MG63 (cell line): ENCODE measurements at places on chromosomes 13 and 19.

DNA sequence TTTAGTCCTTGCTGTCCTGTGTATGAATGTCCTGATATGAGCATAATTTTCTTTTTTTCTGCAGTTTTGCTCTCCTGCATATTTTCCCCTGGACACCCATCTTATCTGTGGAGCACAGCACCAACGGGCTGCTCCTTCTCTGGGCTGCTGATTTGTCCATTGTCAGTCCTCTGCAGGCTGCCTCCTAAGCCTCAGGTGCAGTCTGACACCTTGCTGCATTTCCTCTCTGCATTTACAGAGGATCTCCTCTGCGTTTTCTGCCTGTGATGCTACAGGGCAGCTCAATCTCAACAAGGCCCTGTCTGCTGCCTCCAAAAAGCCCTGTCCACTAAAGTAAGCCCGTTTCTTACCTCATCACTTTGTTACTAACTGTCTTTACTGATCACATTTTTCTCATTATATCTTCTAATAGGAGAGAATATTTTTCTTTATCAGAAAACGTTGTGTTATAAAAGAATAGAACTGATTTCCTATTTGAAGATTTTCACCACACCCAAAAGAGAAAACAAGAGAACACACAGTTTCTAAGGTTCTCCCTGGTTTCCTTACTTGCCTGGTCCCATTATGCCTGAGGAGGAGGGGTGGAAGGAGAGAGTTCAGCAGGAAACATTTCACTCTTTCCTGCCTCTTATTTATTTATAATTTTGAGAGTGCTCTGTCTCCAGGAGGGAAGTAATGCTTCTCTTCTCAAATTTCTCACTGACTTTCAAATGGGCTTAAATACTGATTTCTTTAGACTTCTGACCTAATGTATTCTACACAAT is 65.6 kb upstream of the TDRD3 start:
- DNase-seq, result no peak

- DNase-seq, result no peak
These were observed 800.2 kb downstream of the EFNB2 start for GRCh38 chr13:105735281-105735680.

GRCh38 chr13:39655041-39655568 is 357 bp upstream of the COG6 start:
- no peak for DNase-seq

GRCh38 chr19:23312515-23312914 is 62.3 kb upstream of the ZNF724 start:
- no peak for DNase-seq

- DNase-seq, result no peak
These were observed 7.4 kb downstream of the ISYNA1 start for GRCh38 chr19:18430417-18431144.

DNA sequence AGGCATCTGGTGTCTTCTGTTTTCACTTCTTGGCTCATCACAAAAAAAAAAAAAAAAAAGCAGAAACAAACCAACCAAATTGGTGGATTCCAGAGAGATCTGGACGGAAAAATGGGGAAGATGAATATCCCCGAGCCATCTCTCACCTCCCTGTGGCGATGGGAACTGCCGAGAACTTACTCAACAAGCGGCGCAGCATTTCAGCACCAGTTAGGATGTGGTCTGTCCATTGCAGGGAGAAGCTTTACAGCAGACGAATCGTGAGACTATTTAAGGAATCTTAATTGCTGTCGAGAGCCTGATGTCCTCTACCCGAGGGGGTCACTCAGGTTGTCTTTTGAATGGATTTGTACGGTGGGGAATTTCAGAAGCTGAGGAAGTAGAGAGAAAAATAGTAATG is 17.3 kb upstream of the KDM4B start:
- DNase-seq, result no peak

GRCh38 chr19:4228765-4229178 is 551 bp upstream of the EBI3 start:
- DNase-seq, result no peak

- DNase-seq, result no peak
These were observed 855.9 kb upstream of the KLHL1 start for GRCh38 chr13:70964124-70964523.

GRCh38 chr13:45875951-45876350 is 24.4 kb upstream of the SIAH3 start:
- no peak for DNase-seq

DNA sequence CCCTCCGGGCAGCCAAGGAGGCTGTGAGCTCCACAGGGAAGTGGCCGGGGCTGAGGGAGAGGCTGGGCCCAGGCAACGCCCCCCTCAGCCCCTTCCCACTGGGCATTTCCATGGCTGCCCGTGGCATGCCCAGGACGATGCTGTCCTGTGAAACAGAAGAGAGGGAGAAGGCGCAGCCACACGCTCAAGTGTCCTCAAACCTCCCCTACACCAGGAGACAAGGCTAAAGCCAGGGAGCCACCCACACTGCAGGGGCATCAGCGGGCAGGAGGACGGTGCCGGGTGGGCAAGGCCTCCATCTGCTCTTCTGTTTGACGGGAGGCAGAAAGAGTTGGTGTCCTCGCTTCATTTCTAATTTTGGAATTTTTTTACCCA is 14.2 kb upstream of the PROZ start:
- DNase-seq, result no peak

DNA sequence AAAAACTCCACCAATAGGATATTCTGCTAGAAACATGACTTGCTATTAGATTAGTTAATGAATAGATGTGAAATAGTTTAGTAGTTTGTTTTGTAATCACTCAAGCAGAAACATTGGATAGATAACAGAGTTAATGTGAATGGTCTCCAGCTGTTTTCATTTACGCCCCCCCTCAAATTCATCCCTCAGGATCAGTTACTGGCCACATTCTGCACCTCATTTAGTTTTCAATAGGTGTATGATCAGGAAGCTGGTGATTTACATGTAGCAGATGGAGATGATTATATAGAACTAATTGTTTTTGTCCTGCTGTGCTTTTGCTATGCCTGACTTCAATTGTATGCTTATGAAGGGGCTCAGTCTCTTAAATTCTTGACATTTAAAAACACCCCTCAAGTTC is 759.0 kb downstream of the SLITRK6 start:
- DNase-seq, result no peak

GRCh38 chr13:29771247-29771646 is 79.2 kb downstream of the UBL3 start:
- DNase-seq, result no peak

GRCh38 chr13:46307554-46307953 is 79.5 kb downstream of the RUBCNL start:
- DNase-seq, result peak; percentile 20

- DNase-seq, result peak; percentile 75
These were observed at the start of gene KEAP1 for GRCh38 chr19:10503002-10503789. KEAP1 (minus strand) TSS chr19:10503356; CDS start chr19:10500033, 3,323 bp downstream.

GRCh38 chr19:944171-944567 is 18.3 kb downstream of the ARID3A start:
- DNase-seq, result no peak

DNA sequence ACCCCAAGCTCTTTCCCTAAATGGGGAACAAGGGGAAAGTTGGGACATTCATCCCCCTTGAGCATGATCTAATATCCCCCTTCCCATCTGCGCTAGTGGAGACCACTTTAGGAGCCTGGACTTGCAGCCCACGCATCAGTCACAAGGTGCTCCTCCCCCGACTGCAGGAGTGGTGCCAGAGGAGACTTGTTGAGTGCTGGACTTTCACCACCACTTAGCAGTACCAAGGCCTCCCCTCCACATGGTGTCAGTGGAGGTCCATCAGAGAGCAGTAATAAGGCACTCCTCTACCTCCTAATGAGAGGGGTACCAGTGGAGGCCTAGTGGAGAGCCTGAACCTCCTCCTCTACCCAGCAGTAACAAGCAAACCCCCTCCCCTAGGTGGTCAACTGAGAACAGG is 22.5 kb downstream of the CAB39L start:
- no peak for DNase-seq

DNA sequence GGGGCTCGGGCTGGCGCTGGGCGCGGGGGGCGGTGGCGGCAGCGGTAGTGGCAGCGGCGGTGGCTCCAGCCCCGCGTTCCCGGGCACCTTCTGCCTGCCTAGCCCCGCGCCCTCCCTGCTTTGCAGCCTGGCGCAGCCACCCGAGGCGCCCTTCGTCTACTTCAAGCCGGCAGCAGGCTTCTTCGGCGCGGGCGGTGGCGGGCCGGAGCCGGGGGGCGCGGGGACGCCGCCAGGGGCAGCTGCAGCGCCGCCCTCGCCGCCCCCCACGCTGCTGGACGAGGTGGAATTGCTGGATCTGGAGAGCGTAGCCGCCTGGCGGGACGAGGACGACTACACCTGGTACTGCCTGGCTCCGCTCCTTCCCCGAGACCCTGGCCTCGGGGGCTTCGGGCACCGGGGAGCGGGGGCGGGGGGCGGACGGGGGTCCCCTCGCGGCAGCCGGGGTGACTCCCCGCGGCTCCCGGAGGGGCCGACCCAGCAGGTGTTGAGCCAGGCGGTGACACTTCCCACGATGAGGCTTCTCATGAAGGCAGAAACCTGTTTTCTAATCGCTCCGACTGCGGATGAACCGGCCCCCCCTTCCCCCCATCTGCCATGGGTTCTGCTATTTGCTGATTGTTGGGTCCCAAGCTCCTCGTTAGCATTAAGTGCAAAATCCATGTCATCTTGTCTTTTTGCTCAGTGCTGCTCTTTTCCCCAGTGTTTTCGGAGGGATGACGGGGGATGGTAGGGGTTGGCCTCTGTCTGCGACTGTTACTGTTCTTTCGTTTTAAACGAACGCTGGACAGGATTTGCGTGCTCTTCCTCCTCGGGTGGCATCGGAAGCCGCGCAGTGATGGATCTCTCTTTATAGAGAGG is 943 bp downstream of the SLAIN1 start:
- DNase-seq, result no peak

GRCh38 chr13:19763618-19764017 is 19.1 kb downstream of the PSPC1 start:
- DNase-seq, result no peak

DNA sequence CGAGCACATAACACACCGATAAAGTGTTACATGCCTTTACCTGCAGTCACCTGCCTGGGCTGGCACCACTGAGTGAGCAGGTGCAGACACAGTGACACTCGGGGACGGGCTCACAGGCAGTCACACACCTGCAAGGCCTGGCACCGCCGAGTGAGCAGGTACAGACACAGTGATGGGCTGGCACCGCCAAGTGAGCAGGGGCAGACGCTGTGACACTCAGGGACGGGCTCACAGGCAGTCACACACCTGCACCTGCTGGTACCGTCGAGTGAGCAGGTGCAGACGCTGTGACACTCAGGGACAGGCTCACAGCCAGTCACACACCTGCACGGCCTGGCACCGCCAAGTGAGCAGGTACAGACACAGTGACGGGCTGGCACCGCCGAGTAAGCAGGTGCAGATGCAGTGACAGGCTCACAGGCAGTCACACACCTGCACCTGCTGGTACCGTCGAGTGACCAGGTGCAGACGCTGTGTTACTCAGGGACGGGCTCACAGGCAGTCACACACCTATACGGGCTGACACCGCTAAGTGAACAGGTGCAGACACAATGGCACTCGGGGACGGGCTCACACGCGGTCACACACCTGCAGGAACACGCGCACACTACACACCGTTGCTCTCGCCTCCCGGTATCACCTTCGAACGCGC is 470 bp downstream of the ZNF835 start:
- DNase-seq, result no peak

DNA sequence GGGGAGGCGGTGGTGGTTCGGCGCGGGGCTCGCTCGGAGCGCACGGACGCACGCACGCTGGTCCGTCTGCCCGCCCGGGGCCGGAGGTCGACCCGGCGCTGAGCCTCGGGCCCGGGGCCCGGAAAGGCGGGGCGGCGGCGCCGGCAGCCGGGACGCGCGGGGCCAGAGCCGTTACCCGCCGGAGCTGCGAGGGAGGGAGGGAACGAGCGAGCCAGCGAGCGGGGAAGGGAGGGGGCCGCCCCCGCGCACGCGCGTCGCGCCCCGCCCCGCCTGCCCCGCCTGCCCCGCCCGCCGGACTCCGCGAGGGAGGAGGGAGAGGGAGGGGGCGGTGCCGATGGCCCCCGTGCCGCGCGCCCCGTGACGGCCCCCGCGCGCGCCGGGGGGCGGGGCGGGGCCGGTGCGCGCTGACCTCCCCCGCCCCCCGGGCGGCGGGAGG is 15.0 kb downstream of the CIC start:
- DNase-seq, result peak; percentile 87

DNA sequence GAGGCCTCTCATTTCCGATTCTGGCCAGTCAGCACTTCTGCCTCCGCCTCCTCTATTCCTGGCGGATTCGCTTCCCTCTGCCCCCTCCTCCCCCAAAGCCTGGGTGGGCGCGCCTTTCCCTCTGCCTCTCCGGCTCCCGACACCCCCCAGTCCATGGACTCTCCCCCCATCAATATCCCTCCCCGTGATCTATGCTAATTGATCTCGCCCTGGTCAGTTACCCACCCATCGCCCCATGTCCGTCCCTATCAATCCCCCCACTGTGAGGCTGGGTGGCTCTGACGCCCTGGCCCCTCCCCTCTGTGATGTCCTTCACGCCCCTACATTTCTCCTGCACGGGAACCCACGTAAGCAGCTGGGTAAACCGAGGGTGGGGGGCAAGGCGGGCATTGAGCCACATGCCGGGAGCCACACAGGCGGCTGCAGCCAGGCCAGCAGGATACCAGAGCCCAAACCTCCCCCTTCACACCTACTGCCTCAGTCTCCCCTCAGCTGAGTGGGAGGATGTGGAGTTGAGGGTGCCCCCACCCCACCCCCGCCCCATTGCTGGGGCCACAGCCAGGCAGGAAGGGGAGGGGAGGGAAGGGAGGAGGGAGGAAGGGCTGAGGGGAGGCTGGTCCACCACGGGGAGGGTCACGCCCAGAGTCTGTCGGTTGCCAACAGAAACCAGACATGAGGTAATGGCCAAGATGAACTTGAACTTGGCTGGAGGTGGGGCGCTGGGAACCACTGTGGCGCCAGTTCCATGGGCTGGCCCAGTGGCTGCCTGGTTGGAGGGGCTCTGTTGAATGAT is 21.0 kb downstream of the SMIM24 start:
- peak; percentile 43 for DNase-seq

DNA sequence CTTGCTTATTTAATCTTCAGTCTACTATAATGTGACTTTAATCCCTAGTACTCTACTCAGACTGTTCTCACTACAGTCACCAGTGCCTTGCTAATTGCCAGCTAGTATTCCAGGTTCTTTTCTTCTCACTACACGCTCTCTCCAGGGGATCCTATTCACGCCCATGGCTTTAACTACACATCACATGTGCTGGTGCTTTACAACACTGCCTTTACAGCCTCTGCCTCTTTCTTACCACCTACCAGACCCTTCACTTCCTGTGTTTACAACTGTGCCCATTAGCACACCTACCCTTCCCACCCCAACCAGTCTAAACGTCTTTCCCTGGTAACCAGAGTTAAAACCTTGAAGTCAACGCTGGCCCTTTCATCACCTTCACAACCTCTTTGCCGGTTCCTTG is 249.5 kb downstream of the DNAJC15 start:
- no peak for DNase-seq

DNA sequence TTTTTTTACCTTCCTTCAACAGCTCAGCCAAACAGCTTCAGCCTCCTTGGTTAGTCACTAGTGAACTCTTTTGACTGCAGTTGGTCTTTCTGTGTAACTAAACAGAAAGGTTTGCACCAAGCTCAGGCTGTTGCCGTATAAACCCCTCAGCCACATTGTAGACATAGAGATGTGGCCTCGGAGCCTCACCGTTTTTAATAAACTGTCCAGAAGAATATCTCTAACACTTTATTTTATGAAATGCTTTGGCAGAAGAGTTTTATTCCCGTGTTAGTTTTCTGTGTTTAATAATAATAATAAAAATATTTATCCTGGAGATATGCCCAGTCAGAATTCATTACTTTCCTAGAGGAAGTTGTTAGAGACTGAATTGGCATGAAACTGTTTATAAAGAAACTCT is 171.7 kb upstream of the MAB21L1 start:
- DNase-seq, result peak; percentile 4
